Heart right ventricle (tissue), 16 donors: ENCODE measurements at places on chromosomes 3 and 15.
A peak's percentile ranks its signal among the peaks of the same experiment; 100 is the strongest.

DNA sequence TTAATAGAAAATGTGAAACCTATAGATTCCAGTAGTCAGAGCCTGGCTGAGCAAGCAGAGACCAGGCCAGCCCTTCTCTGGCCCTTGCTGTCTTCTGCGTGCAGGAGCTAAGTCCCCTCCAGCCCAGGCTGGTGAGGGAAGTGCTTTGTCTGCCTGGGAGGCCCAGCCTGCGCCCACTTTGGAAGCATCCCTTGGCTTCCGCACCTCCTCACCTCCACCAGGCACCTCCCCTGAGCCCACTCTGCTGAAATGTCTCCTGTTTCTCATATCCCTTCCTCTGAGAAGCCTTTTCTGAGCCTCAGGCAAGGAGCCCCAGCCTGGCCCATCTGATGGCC lies 45.3 kb downstream of the ALDH1L1 start:
- no peak for DNase-seq

DNA sequence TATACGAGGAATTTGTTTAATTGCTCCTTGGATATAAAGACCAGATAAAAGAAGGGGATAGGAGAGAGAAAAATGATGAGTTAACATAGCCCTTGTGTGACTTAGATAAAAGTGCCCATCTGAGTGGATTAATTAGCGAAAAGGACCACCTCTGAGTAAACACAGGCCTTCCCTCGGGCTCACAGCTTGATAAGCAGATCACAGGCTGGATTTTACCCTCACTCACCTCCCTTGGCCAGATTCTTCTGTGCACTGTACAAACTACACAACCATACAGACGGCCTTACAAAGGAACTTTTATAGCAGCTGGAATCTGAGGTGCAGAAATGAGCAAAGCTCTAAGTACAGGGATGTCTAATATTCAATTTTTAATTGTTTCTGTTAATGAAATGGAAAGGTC lies 112.4 kb upstream of the STT3B start:
- DNase-seq: no peak

GRCh38 chr3:42492508-42493080 lies 9.8 kb upstream of the VIPR1 start:
- DNase-seq: no peak

GRCh38 chr3:38843898-38844297 lies 27.9 kb upstream of the SCN10A start:
- DNase-seq: peak; percentile 25

GRCh38 chr3:151538456-151539393 lies 77.9 kb upstream of the IGSF10 start:
- peak; percentile 10 for DNase-seq

DNA sequence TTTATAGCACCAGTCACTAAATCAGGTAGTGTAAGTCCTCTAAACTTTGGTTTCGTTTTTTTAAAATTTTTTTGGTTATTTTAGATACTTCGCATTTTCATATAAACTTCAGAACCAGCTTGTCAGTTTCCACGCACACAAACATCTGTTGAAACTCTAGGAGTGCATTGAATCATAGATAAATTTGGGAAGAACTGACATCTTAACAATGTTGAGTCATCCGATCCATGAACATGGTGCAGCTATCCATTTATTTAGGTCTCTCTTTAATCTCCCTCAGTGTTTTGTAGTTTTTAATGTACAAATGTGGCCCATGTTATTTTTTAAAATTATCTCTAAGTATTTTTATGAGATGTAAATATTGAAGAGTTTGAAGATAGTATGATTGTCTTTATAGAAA lies 17.7 kb downstream of the TICRR start:
- DNase-seq: no peak
